Psoas muscle (tissue), 8 donors: ENCODE measurements at places on chromosomes 3 and 15. TPM values are rescaled to one million over a fixed set of nuclear protein-coding genes. Genes with fewer than 3 reads are reported as not detected.

LMAN1L gene
- not detected for polyA plus RNA-seq

CLDN18 gene
- polyA plus RNA-seq: not detected

GPR171 gene
- not detected for polyA plus RNA-seq

OSTN gene
- not detected for polyA plus RNA-seq

ARL14 gene
- 0.03 TPM for polyA plus RNA-seq

DET1 gene
- 5.6 TPM for polyA plus RNA-seq
